ENCODE measurements at places on chromosomes 4 and X.

DNA sequence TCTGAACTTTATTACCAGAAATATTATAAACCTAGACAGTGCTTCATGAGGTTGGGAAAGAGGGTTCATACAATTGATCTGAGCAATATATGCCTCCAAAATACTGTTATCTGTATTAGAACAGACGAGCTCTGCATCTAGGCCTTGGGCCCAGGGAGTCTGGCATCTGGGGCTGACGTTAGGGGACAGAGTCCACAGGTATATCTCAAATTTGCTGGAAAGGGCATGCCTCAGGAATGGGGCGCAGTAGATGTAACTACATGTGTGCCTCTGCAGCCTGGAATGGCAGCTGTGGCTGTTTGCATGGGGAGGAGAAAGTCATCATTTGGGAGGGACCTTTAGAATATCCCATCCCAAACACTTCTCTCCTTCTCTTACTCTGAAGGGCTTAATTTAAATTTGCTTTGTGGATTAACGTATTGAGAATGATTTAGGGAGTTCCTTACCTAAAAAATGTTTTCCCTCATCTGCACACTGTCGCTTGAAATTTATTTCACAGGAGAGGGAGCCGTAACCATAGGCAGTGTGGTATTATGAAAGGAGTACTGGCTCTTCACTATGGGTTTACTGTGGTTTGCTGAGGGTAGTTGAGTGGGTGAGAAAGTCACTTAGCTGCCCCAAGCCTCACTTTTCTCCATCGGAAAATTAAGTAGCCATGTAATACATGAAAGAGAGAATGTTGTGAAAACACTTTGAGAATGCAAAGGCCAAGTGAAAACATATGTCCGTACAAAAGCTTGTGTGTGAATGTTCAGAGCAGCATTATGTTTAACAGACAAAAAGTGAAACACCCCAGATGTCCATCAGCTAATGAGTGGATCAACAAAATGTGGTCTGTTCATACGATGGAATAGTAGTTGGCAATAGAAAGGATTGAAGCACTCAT lies 5.9 kb downstream of the ADD1 start:
- DNase-seq, result no peak

DNA sequence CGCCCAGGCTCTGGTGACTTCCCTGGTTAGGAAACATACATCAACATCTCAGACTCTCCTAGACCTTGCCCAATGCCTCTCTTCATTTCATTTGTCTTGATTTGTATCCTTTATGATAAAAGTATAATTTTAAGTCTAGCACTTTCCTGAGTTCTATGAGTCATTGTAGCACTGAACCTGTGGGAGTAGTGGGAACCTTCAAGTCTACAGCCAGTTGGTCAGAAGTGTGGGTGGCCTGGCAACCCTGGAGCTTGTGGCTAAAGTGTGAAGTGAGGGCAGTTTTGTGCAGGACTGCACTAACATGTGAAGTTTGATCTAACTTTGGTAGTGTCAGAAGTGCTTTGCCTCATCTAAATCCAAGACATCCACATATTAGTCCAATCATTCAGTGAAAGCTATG lies 259.3 kb upstream of the IGFBP7 start:
- DNase-seq, result no peak

GRCh38 chr4:125432078-125432477 lies 117.3 kb downstream of the FAT4 start:
- DNase-seq, result no peak

- DNase-seq, result no peak
These were observed 169.0 kb upstream of the BCOR start for GRCh38 chrX:40266490-40267333.

DNA sequence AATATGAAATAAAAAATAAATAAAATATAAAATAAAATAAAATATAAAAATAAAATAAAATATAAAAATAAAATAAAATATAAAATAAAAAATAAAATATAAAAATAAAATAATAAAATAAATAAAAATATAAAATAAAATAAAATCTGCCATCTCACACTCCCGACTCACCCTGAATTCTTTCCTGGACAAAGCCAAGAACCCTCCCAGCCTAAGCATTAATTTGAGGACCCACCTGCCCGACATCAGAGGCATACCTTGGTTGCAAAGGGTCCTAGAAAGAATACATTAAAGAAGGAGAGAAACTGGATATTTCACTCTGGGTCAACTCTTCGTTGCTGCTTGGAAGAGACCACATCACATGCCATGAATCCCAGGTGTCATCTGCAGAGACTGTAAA lies 138.3 kb downstream of the CRLF2 start:
- no peak for DNase-seq

DNA sequence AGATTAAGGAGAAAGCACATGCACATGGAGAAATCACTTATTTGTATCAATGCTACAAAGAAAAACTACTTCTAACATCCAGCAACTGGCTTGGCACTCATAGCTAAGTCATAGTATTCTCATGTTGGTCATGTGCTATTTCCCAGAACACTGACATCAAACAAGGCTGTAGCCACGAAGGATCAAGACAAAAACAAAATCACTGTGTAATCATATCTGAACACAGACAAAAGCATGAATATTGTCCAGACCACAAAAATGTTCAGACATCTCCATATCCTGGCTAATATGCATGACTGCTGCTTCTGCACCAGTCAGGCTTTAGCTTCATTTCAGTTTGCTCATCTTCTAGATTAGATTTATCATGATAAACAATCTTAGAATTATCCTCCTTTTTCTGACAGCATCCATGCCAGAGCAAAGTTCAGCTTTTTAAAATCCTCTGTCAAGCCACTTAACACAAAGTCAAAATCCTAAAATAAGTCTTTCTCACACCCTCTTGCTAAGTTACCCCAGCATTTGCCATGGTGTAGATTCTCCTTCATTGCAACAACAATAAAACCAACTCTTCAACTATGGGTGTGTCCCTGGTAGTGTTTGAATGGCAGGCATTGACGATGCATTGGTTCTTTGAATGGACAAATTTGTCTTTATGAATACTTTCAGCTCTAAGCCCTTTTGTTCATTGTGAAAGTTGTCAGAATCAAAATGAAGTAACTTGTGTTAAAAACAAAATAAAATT lies 39.1 kb upstream of the NPFFR2 start:
- no peak for DNase-seq

DNA sequence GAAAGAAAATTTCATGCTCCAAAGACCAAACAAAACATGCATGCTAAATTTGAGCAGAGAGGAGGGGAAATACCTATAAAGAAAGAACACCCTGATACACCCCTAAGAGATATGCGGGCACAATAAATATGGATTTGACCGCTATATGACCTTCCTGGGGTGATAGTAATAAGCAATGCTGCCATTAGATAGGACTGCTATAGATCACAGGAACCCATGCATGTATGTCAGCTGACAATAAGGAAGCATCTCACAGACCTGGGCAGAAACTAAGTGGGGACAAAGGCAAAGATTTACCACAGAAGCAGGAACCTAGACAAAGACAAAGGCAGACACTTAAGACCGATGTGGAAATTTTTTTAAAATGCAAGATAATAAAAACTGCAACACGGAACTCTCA lies 21.3 kb downstream of the ZNF721 start:
- DNase-seq, result no peak

DNA sequence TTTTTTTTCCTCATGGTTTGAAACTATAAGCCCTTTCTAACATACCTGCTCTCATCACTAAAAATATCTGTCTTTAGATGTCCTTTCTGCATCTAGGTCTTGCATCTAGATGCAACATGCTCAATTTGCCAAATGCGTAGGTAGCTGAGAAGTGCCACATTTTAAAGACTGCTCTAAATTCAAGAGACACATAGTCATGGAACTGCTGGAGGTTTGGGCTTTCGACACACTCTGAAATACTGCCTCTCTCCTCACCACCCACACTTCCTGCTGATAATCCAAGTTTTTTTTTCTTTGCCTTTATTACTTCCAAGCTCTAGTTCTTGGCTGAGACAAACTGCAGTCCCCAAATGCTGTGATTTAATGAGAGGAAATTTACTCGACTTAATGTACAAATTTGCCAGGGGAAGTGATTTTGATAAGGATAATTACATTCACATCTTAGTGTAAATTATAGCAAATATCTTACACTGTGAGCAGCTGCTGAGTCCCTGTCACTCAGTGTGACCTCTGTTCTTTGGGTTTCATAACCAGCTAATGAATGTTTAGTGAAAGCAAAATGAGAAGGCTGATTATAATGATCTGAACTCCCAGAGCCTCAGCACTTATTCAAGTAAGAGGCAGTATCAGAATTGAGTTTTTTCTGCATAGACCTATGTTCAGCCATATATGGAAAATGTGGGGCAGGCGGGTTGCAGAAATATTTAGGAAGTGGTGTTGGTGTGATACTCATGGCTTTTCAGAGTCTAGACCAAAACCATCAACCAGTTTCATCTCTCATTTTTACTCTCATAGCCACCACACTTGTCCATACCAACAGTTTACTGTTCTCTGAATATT lies 31.3 kb downstream of the DRD5 start:
- DNase-seq, result no peak

GRCh38 chrX:77953708-77954107 lies 15.7 kb downstream of the PGAM4 start:
- DNase-seq, result no peak

DNA sequence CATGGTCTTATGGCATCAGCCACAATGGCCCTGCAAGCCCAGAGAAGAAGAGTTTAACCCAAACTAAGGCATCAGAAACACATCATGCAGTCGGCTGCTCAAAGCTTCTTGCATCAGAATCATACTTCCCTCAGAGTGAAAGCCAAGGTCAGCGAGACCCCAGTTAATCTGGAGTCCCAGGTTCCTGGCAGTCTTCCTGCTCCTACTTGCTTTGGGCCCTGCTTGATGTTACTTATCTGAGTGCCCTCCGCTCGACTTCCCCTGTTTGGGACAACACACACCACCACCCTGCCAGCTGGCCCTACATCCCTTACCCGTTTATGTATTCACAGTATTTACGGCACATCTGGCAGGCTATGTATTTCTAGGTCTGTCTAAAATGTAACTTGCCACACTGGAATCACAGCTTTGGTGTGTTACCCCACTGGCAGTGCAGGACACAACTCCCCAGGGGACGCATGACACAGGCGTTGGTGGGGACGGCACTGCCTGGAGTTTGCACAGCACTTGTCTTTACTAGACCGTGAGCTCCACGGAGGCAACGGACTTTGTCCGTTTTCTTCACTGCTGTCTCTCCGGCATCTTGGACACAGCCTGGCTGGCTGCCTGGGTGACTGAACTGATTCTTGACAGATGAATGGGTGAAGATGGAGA lies 22.8 kb downstream of the CRMP1 start:
- DNase-seq, result no peak

DNA sequence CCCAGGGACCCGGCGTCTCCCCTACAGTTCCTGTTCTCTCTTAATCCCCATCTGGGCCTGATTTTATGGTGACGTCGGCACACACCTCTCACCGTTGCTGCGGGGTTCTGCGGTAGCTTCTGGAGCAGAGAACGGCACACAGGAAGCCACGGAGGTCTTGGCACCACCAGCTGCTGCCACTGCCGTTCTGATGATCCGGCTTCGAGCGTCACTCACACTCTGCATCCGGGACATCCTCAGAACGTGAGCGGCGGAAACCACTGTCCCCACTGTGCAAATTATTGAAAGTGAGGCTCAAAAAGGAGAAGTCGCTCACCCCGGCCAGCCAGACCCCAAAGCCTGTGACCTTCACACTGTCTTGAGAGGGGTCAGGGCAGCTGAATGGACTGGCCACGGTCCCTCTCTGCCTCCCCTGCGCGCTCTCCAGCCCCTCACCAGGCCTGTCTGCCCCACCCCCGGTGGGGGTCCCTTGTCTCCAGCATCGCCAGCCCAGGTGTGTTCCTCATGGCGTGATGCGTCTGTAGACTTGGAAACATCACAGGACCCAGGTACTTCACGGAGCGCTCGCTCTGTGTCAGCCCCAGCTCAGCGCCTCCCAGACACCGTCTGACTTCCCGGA lies 201.1 kb downstream of the AFAP1 start:
- no peak for DNase-seq

DNA sequence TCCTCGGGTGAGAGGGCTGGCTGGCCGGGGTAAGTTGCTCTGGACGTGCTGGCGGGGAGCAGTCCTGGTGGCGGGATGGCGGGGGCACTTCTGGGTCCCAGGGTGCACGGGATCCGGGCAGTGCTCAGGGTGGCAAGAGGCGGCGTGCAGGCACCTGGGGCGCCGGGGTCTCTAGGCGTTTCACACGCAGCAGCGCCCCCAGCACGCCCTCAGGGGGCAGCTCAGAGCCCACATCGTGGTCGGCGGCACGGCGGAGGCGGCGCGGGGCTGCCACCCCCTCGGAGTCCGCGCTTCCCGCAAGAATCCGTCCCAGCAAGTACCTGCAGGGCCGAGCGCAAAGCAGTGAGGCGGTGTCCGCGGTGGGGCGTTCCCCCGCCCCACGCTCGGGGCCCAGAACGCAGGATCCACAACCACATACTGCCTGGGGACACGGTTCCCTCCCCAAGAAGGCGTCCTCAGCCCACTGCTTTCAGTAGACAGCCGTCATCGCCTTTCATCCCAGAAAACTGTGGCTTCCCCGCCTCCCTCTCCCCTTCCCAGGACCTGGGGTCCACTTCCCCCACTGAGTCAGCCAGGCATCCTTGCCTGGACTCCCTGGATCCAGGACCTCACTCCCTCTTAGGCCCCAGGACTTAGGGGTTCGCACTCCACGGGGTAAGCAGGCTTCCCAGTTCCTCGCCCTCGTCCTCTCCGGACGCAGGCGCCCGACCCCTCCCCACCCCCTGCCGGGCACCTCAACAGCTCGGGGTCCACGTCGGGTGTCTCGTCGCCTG lies 4.1 kb downstream of the PCSK1N start:
- DNase-seq, result no peak

DNA sequence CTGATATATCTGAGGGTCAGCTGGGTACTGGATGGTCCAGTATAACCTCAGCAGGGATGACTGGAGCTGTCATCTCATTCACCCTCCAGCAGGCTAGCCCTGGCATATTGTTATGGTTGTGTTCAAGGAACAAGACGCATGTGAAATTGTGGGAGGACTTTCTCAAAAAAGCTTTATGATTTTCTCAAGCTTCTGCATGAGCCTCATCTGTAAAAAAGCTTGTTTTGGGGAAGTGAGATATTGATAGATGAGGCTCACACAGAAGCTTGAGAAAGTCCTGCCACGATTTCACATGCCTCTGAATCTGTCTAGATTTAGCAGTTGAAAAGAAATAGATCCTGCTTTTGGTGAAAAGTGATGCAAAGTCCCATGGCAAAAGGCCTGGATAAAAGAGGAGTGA lies 93.4 kb downstream of the SPCS3 start:
- no peak for DNase-seq

GRCh38 chrX:39886282-39886681 lies 211.5 kb downstream of the BCOR start:
- DNase-seq, result no peak

Data from NK-92 treated with Interleukin-12 subunit alpha and Interleukin-12 subunit beta, amount 100 ng/mL, for 24 hours (cell line).